HFF-Myc (cell line): ENCODE measurements at places on chromosomes 1 and 21.
A peak's percentile ranks its signal among the peaks of the same experiment; 100 is the strongest.

DNA sequence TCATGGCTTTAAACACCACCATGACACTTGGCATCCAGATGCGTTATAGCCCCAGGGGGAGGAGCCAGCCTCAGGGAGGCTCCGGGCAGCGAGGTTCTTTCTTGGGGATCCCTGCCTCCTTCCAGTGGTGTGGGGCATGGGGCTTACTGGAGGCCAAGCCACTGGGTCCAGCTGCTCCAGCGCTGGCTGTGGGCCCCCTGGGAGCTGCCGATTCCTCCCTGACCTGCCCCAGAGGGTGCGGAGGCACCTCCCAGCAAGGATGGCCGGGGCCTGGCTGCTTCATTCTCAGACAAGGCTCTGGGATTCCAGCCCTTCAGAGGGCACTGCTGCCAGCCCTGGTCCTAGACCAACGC is 159.3 kb downstream of the PEX14 start:
- no peak for DNase-seq

DNA sequence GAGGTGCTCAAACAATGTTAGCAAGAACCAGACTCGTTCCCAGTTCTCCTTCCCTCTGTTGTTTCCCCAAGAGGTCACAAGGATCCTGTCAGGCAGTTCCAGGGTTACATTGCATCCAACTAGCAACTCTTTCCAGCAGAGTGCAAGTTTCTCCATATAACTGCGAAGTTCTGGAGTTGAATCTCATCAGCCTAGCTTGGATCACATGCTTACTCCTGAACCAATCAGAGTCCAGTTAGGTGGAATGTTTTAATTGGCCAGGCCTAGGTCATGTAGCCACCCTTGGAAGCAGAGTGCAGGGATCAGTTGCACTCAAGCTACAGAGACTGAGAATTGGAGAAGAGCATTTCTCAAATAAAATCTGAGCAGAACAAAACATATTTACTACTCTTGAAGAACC is 15.9 kb upstream of the PIK3R3 start:
- no peak for DNase-seq

DNA sequence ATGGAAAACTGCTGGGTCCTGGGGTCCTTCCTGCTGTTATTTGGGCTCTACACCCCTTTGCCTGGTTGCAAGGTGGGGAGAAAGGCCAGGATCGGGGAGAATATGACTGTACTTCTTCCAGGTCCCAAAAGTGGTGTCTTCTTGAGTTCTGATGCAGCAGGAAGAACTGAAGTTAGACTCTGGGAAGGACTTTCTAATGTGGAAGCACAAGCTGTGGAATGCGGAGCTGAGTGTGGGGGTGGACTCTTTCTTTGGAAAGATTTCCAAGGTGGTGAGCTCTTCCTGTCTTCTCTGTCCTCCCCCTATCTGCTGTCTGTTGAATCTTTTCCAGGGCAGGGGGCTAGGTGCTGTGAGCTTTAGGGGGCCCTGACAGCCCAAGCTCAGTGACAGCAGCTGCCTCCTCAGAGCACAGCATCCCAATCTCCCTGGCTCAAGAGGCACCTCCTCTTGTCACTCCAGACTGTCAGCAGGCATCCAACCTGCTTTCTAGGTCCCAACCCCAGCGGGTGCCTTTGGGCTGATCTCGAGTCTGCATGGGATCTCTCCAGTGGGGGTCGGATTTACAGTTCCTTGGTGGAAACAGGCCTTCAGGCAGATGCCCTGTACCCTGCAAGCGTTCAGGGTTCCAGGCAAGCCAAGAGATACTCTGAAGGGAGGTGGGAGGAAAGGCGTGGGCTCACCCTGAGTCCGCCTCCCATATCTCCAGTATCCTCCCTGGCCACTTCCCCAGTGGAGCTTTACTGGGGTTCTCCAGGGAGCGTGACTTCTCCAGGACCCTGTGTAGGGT is 23.2 kb downstream of the ADORA1 start:
- DNase-seq, result no peak

- DNase-seq, result no peak
These were observed 225.4 kb downstream of the HLX start for GRCh38 chr1:221104596-221104995.

GRCh38 chr1:9248341-9249262 is 14.0 kb downstream of the H6PD start:
- no peak for DNase-seq

GRCh38 chr1:115534106-115534505 is 107.7 kb upstream of the VANGL1 start:
- no peak for DNase-seq

- no peak for DNase-seq
These were observed 28.5 kb upstream of the PLXNA2 start for GRCh38 chr1:208272713-208273112.

DNA sequence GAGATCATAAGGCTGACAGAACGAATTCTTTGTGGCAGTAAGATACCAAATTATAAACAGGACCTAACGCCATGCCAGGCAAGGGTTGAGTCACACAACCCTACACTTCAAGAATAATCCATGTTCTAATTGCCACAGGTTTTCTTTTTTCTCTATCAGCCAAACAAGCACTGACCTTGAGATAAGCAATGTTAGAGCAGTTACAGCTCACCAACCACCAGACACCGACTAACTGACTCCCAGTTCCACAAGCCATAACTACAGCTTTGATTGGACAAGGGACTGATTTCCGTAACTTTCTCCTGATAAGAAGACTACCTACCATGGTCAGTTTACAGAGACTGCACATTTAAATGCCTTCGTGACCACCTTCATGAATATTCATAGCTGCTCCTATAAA is 149.6 kb downstream of the PTPRU start:
- no peak for DNase-seq

DNA sequence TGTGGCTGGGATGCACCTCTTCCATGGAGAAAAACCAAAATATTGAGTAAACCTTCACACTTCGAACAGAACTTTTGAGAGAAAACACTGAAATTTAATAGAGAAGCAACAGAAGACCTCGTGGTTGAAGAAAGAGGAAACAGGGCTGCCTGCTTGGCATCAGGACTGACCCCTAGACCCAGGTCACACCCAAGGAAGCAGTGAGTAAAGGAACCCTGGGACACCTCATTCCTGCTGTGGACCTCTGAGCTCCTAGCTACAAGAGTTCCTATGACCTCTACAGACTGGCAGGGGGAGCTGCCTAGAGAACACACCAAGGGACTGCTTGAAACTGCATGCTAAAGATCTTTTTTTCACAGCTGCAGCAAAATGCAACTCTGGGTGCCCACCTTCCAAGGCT is 67.8 kb downstream of the FASLG start:
- DNase-seq, result no peak

GRCh38 chr1:121413821-121414220 is 229.0 kb downstream of the SRGAP2C start:
- no peak for DNase-seq

- DNase-seq, result no peak
These were observed 45.5 kb downstream of the EPS15 start for GRCh38 chr1:51473331-51474115.

GRCh38 chr1:93029317-93029716 is 49.8 kb upstream of the MTF2 start:
- DNase-seq, result peak; percentile 19

- no peak for DNase-seq
These were observed 82.8 kb downstream of the TRIM33 start for GRCh38 chr1:114428083-114428754.

GRCh38 chr1:236092899-236093298 is 28.0 kb upstream of the NID1 start:
- DNase-seq, result no peak

- no peak for DNase-seq
These were observed 22.6 kb downstream of the PCNT start for GRCh38 chr21:46346296-46347202.

DNA sequence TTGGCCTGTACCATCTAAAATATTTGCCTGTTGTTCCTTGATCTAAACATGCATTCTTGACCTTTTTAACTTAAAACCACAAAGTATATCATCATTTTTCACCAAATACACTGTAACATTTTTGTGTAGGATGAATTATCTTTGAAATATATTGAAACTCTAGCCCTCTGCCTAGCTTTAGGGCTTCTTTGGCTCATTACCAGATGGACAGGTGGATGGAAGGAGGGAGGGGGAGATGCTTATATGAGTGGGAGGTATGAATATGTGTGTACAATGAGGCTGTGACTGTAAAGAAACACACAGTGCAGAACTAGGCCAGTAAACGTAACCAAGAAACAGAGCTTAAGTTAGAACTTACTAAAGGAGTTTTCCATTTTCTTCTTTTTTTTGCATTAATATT is 118.5 kb downstream of the ESRRG start:
- no peak for DNase-seq

GRCh38 chr1:212613440-212614335 is 5.1 kb downstream of the ATF3 start:
- no peak for DNase-seq

- DNase-seq, result no peak
These were observed 103.2 kb upstream of the JUN start for GRCh38 chr1:58887059-58887458.

- peak; percentile 56 for DNase-seq
These were observed 106.7 kb downstream of the HIVEP3 start for GRCh38 chr1:41812051-41812450.

DNA sequence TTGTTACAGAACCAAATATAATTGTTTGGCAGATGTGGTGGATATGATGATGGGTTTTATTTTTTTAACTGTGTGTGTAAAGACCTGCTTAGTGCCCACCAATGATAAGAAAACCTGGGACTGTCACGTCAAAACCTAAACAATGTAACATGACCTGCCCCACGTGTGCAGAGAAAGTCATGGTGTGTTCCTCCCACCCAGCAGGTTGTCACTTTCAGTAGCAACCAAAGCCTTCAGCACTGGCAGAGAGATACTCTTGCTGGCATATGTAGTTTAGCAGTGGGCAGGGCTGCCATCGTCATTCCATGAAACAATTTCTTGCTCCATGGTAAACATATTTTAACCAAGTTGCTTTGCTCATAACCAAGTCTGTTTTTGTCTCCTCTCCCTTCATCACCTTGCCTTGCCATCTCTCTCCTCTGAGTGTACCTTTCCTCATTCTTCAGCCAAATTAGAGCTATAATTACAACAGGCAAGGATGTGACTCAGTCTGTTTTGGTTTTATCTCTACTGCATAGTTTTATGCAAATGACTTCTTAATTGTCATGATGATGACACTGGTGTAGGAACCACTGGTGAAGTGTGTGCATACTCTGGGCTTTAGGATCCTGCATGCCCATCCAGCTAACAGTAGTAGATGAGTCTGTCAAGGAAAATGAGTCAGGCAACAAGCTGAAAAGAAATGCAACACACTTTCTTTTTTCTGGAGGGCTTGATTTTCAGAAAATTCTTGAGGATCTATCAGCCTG is 150.3 kb downstream of the EDEM3 start:
- no peak for DNase-seq

DNA sequence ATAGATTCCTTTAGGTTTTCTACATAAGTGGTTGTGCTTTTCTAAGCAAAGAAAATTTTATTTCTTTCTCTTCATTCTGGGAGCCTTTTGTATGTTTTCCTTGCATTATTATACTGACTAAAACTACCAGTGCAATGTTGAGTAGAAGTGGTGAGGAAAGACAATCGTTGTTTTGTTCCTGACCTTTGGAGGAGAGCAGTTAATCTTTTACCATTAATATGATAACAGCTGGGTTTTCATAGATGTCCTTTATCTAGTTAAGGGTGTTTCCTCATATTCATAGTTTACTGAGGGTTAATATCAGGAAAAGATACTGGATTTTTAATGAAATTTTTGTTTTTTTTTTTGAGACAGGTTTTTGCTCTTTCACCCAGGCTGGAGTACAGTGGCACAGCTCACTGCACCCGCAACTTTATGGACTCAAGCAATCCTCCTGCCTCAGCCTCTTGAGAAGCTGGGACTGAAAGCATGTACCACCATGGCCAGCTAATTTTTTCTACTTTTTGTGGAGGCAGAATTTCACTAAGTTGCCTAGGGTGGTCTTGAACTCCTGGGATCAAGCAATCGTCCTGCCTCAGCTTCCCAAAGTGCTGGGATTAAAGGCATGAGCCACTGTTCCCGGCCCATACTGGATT is 9.0 kb upstream of the KCTD3 start:
- DNase-seq, result no peak

GRCh38 chr21:35337573-35337972 is 288.5 kb upstream of the RUNX1 start:
- no peak for DNase-seq

DNA sequence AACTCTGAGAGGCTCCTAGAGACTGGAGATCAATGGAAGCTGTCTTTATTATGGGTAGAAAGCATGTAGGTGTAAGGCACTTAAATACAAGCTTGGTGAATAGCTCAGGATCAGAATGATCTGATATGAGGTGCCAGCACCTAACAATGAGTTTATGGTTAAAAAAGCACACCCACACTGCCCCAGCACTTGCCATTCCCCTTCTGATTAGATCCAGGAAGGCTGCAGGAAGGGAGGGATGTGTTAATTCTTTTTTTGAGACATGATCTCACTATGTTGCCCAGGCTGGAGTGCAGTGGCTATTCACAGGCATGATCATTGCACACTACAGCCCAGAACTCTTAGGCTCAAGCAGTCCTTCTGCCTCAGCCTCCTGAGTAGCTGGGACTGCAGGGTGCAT is 71.8 kb upstream of the IVNS1ABP start:
- DNase-seq, result no peak

GRCh38 chr1:178871551-178872320 is 859 bp upstream of the ANGPTL1 start:
- no peak for DNase-seq

DNA sequence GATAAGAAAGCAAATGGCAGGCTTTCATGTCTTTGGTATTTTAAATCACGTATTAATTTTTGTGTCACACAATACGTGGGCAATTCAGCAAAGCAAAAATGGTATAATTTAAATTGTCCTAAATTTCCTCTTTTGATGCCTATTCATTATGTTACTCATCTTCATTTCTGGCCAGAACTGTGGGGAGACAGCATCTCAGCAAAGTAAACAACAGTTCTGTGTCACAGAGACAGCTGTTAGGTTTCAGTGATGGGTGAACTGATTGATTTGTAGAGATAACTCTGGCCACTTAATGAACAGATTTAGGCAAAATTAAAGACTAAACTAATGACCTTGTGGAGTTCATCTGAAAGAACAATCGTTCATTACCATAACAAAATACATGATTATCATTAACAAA is 49.2 kb downstream of the FH start:
- no peak for DNase-seq

DNA sequence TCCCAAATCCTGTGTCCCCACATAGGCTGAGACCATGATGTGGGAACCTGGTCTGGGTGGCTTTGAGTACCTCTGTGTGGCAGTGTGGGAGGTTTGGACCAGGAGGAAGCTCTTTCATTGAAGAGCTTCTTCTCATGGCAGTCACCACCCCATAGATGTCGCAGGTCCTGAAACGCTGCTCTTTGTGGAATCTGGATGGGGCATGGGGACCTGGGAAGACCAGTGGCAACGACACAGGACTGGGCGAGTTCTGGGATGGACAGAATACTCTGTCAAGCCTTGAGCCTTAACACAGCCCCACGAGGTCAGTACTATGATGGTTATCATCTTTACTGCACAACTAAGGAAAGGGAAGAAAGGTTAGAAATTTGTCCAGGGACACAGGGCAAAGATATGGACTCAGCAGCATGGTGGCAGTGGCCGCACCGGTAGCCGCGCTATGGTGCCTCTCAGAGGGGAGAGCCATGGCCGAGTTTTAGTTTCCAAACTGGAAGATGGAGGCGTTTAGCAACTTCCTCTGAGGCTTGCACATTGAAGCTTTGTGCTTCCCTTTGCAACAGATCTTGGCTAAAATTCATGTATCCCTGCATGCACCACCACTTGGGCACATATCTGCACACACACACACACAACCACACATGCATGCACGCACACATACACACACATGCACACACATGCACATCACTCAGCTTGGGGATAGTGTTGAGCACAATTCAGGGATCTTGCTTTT is 117.7 kb upstream of the C1orf174 start:
- no peak for DNase-seq

- DNase-seq, result peak; percentile 63
These were observed 27.2 kb upstream of the LRRC8C start for GRCh38 chr1:89605692-89606091.
